ENCODE measurements at places on chromosomes 16 and 17.
A peak's percentile ranks its signal among the peaks of the same experiment; 100 is the strongest.

- DNase-seq = no peak
Measured at GRCh38 chr16:66503030-66503429, 46.9 kb downstream of the TK2 start.

GRCh38 chr17:81065500-81065899 is 30.5 kb downstream of the BAIAP2 start:
- DNase-seq = no peak

GRCh38 chr17:17812211-17813054 is 24.4 kb downstream of the SREBF1 start:
- DNase-seq = peak; percentile 48

GRCh38 chr17:29968271-29968670 is 26.8 kb downstream of the EFCAB5 start:
- no peak for DNase-seq

- no peak for DNase-seq
Measured at GRCh38 chr16:68844211-68844564, 857 bp downstream of the TANGO6 start.

DNA sequence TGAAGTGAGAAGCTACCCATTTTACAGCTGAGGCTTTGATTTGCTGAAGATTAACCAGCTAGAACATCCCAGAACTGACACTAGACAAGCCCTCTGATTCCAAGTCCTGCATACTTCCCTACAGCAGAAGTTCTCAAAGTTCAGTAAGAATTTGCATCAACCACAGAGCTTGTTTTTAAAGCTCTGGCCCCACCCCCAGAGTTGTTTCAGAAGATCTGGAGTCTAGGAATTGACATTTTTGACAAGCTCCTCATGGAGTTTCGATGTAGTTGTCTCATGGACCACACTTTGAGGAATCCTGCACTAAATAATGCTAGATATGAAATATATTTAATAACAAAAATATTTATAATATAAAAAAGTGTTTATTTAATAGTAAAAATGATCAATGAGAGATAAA is 120.3 kb upstream of the ADAMTS18 start:
- DNase-seq = no peak

- peak; percentile 33 for DNase-seq
Measured at GRCh38 chr17:65750631-65751115, 189.2 kb upstream of the AXIN2 start.

DNA sequence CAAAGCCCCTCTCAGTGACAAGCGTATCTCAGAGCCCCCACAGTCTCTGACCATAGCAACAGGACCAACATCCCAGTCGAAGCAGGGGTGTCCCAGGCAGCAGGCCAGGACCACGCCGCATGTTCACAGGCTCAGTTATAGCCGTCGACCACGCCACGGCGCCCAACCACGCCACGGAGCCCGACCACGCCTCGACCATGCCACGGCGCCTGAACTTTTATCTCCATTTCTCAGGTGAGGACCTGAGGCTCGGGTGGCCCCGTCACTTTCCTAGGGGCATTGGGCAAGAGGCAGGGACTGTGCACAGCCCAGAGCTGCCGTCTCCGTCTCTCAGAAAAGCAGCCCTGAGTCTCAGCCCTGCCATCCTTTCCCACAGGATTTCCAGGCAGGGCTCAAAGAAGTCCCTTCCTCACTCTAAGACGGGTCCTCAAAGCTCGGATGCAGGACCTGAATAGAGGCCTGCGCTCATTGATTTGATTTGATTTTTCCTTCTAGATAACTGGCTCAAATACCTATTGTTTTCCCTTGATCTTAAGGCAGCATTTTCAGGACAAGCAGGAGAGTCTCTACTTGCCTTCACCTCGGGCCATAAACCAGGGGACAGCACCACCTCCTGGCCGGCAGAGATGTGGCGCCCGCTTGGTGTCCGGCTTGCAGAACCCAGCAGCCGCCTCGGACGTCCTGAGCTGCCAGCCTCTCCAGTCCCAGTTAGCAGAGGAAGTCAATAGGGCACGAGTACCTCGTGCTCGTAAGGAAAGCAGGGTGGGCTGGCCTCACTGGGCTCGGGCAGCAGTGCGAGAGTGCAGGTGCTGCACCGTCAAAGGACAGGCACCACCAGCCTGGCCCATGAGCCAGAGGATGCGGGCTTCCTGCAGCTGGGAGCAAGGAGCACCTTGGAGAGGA is 38.8 kb downstream of the C16orf95 start:
- DNase-seq = no peak

GRCh38 chr16:24572069-24572468 is 32.7 kb downstream of the RBBP6 start:
- DNase-seq = no peak

- DNase-seq = no peak
Measured at GRCh38 chr17:36524428-36524876, 10.2 kb downstream of the MYO19 start.

- no peak for DNase-seq
Measured at GRCh38 chr17:65028545-65028843, 28.0 kb downstream of the GNA13 start.

- no peak for DNase-seq
Measured at GRCh38 chr16:1823821-1824220, 2.8 kb downstream of the HAGH start.

- DNase-seq = no peak
Measured at GRCh38 chr16:17222871-17223401, 247.8 kb downstream of the XYLT1 start.

- DNase-seq = no peak
Measured at GRCh38 chr16:49748322-49748721, 107.6 kb downstream of the ZNF423 start.

GRCh38 chr17:9313346-9313745 is 262.3 kb downstream of the STX8 start:
- no peak for DNase-seq

- no peak for DNase-seq
Measured at GRCh38 chr17:57669671-57670529, 75.2 kb downstream of the CCDC182 start.

DNA sequence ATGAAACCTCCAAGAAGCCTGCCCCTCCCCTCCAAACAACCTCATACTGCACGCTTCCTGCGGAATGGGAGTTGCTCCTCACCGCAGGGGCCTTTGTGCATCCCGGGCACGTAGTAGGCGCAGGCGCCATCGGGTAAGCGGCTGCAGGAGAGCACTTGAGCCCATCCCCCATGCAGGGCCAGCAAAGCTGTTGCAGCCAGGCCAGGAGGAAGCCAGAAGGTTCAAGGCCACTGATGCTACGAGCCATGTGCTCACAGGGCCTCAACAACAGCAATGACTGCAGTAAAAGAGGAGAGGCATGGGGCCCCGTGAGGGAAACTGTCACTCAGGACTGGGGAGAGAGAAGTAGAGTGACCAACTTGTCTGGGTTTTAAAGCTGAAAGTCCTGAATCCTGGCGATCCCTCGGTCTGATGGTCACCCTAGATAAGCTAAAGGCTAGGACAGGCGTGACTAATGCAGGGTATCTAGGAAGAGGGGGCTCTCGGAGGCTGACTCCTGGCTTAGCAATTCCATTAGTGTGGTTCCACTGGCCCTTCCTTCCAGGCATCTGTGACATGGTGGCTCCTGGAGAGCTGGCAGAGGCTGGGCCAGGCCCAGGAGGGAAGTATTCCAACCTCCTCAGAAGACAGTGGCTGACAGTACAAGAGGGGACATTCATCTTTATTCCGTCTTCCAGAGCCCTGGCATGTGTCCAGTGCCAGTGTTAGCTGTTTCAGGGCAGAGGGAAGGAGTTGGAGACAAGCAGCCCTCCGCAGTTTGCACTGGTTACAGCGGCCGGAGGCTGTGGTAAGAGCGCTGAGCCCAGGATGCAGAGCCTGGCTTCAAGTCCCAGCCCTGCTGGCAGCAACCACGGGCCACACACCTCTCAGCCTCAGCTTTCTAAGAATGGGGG is 20.8 kb downstream of the GOSR2 start:
- no peak for DNase-seq

- DNase-seq = no peak
Measured at GRCh38 chr17:42651392-42651791, 7.7 kb upstream of the TUBG2 start.

- DNase-seq = no peak
Measured at GRCh38 chr16:81891736-81892364, 112.8 kb downstream of the PLCG2 start.

DNA sequence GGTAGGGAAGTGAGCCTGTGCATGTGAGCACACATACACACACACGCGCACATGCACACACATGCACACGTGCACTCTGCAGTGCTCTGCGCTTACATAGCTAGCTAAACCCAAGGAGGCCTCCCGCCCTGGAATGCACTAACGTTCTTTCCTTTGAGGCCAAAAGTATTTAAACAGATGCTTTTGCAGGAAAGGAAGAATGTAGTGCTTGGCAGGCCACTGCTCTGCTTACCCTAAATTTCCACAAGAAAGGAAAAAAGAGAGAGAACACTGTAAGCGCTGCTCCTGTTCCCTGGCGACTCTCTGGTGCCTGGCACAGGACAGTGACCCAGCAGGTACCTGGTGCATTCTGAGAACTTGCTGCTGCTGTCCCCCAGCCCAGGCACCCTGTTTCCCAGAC is 31.3 kb upstream of the MRPS23 start:
- no peak for DNase-seq

DNA sequence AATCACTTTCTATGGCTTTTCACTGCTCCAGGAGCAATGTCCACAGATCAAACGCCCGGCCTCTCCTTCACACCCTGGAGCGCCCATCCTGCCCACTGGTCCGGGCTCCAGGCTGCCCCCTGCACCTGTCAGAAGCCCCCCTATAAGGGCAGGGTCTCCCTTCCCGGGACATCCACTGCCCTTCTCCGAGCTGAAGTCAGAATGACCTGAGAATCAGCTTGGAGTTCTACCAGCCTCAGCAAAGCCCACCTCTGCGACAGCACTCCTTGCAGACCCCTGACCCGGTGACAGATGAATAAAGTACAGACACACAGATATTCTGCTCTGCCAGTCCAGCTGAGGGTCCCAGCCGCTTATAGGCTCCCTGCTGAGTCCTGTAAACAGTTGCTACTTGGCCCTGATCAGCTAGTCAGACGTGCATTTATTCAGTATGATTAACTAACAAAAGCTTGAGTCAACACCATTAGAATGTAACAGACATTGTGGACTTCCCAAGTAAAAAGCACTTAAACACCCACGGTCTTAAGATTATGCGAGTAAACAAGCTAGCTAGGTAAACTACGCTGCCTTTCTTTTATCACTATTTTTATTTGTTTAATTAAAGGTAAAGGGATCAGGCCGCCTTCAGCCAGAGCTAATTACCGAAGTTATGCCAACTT is 4.8 kb downstream of the SLC7A5 start:
- no peak for DNase-seq

DNA sequence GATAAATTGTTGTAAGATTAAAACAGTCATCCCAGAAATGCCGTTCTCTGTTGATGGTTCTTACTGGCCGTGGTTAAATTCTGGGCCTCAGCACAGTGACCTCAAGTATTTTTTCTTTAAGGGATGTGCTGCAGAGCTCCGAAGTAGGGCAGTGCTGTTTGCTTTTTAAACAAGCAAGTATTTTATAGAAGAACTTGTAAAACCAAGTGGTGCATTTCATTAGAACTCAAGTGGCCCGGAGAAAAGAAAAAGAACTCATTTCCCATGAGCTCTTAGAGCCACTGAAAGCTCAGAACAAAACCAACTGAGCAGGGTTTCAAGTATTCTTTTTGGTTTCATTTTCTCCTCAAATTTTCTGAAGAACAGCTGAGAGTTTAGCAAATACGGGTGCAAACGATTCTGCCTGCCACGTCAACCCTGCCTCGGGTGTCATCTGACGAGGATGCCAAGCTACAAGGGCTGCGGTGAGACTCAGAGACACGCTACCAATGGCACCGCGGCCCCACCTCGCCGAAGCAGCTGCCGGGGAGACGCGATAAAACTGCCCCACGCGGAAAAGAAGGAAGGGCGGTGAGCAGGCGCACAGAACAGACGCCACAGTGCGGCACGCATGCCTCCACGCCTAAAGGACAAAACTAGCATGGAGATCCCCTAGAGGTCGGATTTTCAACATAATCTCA is 6.3 kb downstream of the LMF1 start:
- peak; percentile 63 for DNase-seq

DNA sequence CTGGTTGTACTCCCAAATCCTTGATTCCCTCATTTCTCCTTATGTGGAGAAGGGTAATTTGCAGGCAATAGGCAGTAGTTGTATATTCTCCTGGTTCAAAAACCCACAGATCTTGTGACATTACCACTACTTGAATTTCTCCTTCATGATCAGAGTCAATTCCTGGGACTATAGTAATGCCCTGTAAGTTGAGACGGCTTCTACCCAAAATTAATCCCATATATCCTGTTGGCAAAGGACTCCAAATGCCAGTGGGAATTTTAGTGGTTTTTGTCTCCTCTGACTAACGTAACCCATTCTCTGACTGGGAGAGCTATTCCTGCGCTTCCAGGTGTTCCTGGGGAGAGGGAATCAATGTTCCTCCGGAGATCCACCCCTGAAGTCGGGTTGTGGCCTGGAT is 11.6 kb upstream of the ZNF689 start:
- no peak for DNase-seq

DNA sequence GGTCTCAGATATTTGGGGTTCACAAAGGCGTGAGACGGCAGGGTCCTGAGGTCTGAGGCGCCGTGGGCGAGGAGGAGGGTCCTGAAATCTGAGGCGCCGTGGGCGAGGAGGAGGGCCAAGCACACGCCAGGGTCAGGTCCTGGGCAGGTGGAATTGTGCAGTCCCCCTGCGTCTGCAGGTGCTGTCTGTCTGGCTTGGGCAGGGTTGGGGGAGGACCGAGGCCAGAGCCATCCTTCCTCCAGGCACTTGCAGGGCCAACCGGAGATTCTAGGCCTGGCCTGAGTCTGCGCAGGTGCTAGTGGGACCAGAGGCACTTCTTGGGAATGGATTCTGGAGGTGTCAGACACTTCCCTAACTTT is 2.4 kb upstream of the APRT start:
- DNase-seq = no peak

GRCh38 chr17:10048629-10049350 is 143.7 kb upstream of the RCVRN start:
- no peak for DNase-seq

Data from activated CD4-positive, alpha-beta T cell treated with anti-CD3 and anti-CD28 coated beads for 1 hour (primary cell).